ENCODE measurements at places on chromosomes 6 and 20. TPM values are rescaled to one million over a fixed set of nuclear protein-coding genes. Genes with fewer than 3 reads are reported as not detected.

HLA-DMA gene
- 2.9 TPM for total RNA-seq

FAM83C gene
- total RNA-seq: not detected

- no peak overlapping the region for H3K27ac ChIP-seq
- H3K27me3 ChIP-seq: peaks cover 28% of the 10 kb centered on the region
- no peak for DNase-seq
Observed at GRCh38 chr20:51164731-51165130, 141.8 kb upstream of the KCNG1 start.

MLN gene
- total RNA-seq: not detected

DNA sequence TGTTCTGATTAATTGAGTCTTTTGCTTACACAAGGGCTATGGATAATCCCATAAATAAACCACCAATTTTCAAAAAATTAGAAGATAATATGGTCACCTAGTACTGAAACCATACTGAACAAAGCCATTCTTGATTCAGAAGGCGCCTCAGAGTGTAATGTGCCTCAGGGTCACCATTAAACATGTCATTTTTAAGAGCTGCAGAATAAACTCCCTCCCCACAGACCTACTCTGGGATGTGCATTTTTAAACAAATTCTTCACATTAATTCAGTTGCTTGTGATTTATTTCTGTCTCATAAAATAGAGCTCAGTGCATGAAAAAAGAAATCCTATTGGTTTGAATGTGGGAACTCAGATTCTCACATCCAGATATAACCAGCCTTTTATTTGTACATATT, 202.1 kb upstream of the HEY2 start:
- no peaks in the 10 kb centered on the region for H3K4me1 ChIP-seq
- H3K4me3 ChIP-seq: no peak overlapping the region
- no peak for DNase-seq
- peaks cover 91% of the 10 kb centered on the region for H3K27me3 ChIP-seq
- H3K36me3 ChIP-seq: no peaks in the 10 kb centered on the region

GRCh38 chr6:158010591-158011477, 29.2 kb downstream of the SYNJ2 start:
- H3K4me1 ChIP-seq: peaks cover 19% of the 10 kb centered on the region
- no peaks in the 10 kb centered on the region for H3K36me3 ChIP-seq
- H3K27ac ChIP-seq: no peak overlapping the region
- no peak for DNase-seq

DNA sequence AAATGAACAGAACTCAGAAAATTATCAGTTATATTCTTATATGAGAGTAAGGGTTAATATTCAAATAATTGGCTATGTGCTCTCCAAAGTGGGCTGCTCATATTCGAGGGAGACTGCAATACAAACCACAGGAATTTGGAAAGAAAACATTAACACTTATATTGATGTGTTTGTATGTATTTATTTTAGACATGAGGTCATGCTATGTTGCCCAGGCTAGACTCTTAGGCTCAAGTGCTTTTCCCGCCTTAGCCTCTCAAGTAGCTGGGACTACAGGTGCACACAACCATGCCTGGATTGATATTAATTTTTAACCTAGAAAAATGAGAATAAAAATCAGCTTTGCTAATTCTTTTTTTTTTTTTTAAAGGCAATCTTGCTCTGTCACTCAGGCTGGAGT, 35.0 kb downstream of the BTBD9 start:
- no peaks in the 10 kb centered on the region for H3K27me3 ChIP-seq
- no peak overlapping the region for H3K27ac ChIP-seq
- H3K36me3 ChIP-seq: no peaks in the 10 kb centered on the region
- H3K4me1 ChIP-seq: no peaks in the 10 kb centered on the region

DNA sequence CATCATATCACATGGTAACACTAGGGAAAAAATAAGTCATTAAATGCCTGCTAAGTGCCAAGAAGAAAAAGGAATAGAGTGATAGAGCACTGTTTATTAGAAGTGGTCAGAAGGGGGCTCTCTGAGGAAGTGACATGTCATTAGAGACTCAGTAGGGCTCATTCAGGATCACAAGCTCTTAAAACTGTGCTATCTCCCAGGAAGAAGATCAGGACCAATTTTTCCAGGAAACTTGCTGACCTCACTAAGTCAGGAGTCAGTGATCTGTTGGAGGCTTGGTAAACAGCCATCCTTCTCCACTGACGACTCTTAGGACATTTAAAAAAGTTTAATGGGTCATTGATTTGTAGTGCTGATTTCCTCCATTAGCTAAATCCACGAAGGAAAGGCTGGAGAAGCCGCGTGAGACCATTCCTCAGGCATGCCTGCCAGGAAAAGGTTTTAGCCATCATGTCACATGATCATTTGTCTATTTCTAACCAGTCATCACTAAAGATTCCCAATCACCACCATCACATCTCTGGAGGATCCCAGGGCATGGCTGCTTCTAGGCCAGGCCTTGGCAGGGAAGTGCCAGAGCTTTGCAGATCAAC, 5.9 kb upstream of the PTPN1 start:
- no peak overlapping the region for H3K4me3 ChIP-seq
- no peaks in the 10 kb centered on the region for H3K27me3 ChIP-seq
- H3K4me1 ChIP-seq: peaks cover 27% of the 10 kb centered on the region

DNA sequence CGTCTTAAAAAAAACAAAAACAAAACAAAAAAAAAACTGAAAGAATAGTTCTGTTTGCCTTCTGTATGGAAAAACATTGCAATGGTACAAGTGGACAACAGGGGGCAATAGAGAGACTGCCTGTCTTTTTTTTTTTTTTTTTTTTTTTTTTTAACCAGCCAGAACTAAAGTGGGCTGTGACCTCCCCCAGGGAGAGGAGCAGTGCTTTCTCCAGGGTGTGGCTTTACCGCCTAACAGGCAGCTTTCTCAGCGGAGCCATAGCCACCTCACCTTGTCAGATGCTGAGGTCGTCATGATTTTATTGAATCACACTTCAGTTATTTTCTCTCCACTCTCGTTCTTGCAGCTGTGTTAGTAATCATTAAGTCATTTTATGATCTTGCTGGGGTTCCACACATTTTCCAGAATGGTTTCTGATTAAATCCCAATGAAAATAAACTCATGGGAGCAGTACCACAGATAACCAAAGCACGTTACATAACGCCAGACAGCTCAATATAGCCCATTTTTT, 78.4 kb downstream of the GMPR start:
- no peaks in the 10 kb centered on the region for H3K27me3 ChIP-seq
- DNase-seq: peak; percentile 49
- H3K4me3 ChIP-seq: no peak overlapping the region
- H3K27ac ChIP-seq: no peak overlapping the region

NKAIN4 gene
- total RNA-seq: not detected

- H3K4me3 ChIP-seq: no peak overlapping the region
- H3K4me1 ChIP-seq: no peaks in the 10 kb centered on the region
Observed at GRCh38 chr6:138115877-138116660, 8.8 kb upstream of the PERP start.
